CD4-positive, alpha-beta T cell treated with Interferon alpha-2 for 1 hour (primary cell): ENCODE measurements at places on chromosomes 11 and 22.

DNA sequence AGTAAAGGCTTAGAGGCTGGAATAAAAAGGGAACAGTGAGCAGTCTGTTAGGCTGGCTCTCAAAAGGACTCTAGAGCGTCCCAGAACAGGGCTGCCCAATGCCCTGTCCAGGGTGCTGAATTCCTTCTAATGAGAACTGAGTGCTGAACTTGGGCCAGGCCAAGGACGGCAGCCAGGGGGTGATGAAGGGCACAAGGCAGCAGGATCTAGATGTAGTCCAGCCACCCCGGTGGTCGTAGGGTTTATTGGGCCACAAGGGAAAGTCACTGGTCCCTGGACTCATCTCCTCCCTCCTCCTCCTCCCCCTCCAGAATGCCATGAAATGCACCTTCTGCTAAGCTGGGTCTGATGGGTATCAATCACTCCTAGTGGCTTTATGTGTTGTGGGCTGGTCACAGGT is 19.2 kb downstream of the NPTXR start:
- DNase-seq: peak; percentile 38

DNA sequence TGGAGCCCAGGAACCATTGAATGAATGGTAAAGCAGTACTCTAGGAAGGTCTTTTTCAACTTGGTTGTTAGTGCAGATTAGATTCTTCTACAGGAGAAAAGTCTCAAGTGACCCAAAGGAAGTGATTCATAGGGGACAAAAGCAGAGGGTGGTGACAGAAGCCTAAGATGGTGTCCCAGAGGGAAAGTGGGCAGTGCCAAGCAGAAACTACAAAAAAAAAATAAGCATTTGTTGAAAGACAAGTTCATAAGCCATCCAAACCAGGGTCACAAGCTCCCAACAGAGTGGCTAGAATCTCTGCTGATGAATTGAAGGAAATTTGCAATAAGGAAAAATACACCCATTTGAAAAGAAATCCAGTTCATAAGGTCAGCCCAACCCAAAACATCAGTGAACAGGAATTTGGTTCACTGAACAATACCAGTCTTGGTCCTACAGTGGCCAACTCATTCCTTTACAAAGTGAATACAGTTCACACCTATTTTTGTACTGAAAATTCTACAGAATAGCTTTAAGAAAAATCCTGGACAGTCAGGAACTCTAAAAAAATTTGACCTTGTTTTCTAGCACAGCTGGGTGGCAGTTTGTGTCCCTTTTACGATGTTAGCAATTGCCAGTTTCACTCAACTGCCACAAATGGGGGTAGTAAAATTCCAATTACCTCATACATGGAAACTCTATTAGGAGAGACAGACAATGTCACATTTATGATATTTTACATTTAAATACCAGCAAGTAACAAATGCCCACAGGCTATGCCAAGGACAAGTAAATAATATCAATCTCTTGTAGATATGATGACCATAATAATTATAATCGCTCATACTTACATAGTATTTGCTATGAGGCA is 21.6 kb upstream of the NUP160 start:
- DNase-seq: no peak

DNA sequence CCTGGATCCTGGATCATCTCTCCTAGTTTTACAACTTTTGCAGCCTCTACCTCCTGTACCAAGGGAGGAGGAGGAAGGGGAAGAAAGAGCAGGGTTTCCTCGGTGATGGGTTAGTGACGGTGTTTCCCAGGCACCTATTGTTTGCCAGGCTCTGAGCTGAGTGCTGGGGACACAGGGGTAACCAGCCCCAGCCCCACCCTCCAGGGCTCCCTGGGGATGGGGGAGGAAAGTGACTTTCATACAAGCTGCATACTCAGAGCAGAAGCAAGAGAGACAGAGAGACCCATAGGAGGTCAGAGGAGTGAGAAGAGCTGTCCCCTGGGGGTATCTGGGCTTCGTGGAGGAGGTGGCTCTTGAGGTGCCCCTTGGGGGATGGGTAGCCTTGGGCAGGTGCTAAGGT is 89.4 kb upstream of the THY1 start:
- no peak for DNase-seq

DNA sequence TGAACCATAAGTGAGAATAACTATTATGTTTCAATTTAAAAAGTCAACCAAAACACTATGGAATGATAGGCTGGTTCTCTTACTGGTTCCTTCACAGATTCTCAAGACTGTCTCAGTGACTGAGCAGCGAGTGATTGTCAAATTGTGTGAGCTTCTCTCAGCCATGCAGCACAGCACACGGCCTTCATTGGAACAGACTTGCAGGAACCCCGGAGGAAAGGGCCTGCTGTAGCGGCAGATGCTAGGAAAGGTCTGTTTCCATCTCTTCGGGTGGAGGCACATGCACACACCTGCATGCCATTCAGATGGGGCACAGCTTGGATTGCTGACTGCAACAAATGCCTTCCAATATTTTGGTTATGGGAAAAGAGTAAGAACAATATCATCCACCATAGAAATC is 741.8 kb downstream of the OPCML start:
- no peak for DNase-seq

GRCh38 chr11:61392981-61393595 is 701 bp downstream of the TMEM216 start:
- DNase-seq: peak; percentile 16

- DNase-seq: no peak
Measured at GRCh38 chr22:27551402-27551801, 250.2 kb downstream of the MN1 start.

- no peak for DNase-seq
Measured at GRCh38 chr11:116272181-116272789, 500.5 kb downstream of the BUD13 start.

DNA sequence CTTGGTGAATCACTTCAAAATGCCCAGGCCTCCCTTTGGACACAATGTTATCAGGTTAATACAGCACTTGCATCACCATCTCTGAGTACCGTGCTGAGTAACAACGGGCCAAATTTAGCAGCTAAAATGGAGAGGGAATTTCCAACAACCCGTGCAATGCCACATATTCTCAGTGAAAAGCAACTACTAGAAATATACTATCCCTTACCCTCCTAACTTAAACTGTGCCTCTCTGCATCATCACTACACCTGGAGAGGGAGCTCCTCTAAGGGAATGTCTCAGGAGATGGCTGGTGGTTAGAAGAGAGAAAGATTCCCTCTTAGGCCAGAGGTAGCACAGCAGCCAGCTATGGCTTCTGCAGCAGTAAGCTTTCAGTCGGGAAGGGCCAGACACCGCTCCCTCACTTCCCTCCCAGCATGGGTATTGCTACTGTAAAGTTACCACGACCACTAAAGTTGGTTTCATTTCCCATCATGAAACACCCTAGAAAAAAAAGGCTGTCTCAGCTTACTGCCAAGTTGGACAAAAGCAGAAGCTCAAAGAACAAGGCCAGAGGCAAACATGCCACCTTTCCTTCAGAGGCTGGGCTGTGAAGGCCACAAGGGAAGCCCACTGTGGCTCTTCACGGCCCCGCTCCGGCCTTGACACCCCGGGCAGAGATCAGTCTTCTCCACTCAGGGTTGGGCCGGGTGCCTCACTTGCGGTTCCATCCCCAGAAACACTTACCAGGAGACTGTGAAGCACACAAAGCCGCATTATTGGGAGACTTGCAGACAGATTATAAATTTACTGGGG is 3.9 kb downstream of the MAML2 start:
- DNase-seq: peak; percentile 60

GRCh38 chr22:37907036-37907954 is 1.2 kb downstream of the MICALL1 start:
- no peak for DNase-seq

DNA sequence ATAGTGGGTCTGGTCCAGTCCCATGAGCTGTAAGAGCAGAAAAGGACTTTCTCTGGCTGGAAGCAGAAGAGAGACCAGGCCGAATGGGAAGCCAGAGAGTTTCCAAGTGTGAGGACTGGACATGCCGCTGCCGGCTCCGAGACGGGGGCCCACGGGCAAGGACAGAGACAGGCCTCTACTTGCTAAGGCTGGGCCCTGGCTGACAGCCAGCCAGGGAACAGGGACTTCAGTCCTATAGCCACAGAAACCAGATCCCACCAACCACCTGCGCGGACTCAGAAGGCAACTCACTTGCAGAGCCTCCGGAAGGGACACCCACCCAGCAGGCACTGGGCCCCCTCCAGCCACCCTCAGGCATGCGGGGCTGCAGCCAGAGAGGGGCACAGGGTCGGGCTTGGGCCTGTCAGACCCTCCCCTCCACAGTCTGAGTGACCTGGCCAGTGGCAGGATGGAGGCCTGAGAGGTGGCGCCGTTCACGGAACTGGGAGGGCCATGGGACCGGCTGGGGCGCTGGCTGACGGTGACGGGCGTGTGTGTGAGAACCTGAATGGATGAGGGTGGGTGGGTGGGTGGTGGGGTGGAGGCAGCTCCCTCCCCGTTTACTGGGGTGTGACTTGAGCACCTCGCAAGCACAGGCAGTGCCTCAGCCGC is 47.8 kb upstream of the A4GALT start:
- DNase-seq: no peak
